ENCODE measurements at places on chromosomes 2 and 18.
A peak's percentile ranks its signal among the peaks of the same experiment; 100 is the strongest.

GRCh38 chr2:207881902-207882301, 112.2 kb upstream of the FZD5 start:
- DNase-seq, result no peak

DNA sequence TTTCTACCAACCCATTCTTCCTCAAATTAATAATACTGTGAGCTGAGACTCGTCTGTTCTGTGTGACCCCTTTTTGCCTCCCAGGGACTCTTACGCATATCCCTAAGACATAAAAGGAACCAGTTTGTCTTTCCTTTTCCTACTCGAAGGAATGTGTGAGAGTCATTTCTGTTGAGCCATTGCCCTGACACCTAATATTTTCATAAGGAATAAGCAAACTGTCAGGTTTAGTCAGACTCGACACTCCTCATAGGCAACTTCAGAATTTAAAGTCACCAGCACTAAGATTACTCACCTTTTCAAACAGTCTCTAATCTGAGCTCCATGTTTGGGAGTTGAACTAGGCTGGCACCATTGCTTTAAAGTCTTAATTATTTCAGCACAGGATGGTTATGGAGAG, 305.5 kb downstream of the IKZF2 start:
- peak; percentile 46 for DNase-seq

- no peak for DNase-seq
Measured at GRCh38 chr2:20141806-20142205, 83.1 kb downstream of the SDC1 start.

DNA sequence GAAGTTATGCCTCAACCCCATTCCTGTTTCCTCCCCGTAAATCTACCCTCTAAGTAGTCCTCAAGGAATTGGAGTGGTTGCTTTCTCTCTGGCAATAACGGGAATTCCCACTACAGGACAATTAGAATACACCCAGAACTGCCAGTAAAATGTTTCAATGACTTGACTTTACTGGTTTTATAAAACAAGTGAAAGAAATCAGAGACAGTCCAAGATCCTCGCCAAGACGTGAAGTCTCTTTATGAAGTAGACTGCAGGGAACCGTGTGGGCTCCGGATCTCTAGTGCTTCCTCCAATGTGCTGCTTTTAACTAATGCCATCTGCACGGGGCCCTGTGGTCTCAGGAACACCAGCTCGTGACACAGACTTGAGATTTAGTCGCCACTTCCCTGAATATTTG, 101.4 kb downstream of the CPO start:
- no peak for DNase-seq

DNA sequence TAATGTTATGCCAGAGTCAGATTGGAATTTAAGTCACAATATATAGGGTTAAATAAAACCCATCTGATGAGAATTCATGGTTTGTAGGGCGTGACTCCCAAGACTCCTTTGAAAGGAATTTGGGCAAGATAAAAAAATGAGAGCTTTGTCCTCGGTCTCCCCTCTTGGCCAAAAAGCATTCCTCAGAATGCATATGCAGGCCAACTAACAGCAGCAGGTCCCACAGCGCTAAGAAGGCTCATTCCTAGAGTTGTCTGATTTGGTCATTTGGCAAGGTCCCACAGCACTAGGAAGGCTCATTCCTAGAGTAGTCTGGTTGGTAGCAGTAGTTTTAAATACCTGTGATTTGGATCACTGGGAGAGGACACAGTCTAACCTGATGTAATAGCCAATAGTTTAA, 106.3 kb upstream of the B3GNT2 start:
- no peak for DNase-seq

GRCh38 chr2:69453475-69454129, 16.4 kb upstream of the NFU1 start:
- no peak for DNase-seq

DNA sequence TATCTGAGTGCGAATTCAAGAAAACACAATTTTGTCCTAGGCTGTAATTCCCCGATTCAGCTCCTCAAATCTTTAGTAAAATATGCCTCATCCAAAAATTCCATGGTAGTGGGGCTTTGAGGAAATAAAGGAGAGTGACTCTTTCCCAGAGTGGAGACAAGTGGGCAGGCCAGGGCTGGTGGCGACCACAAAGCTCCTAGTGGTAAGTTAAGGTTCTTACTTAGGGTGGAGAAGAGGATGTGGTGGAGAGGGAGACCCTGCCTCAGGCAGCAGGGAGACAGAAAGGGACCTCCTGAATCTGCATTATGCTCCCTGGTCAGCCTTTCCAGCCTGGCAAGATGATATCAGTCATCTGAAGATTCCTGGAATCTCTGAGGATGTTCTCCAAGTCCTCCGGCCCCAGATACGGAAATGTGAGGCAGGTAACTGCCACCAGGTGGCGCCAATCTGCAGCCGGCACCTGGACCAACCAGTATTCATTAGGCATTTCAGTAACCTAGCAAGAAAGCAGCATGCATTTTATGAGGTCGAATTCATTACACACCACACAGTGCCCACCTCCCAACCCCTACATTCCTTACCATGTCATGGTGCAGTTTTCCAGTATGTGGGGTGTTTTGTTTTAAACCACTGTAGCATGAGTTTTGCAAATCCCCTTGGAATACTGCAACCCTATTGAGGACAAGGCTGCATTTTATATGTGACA, 106.4 kb downstream of the POLE4 start:
- DNase-seq, result no peak

GRCh38 chr18:45402485-45403056, 212.7 kb upstream of the SLC14A2 start:
- no peak for DNase-seq

DNA sequence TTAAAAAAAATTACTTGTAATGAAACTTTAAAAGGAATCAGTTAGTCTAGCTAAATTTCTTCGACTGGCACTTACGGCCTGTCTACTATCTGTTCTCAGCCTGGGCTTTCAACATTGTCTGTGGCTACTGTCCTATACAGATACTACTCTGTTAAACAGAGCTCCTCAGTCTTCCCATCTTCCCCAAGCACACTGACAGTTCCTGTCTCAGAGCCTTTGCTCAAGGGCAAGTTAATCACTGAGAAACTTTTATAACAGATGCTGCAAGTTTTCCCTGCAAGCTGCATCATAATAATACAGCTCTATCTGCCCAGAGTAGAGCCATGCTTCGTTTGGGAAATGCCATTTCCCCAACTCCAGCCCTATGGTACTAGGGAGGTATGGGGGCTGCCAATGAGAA, 11.3 kb upstream of the YPEL5 start:
- DNase-seq, result no peak

DNA sequence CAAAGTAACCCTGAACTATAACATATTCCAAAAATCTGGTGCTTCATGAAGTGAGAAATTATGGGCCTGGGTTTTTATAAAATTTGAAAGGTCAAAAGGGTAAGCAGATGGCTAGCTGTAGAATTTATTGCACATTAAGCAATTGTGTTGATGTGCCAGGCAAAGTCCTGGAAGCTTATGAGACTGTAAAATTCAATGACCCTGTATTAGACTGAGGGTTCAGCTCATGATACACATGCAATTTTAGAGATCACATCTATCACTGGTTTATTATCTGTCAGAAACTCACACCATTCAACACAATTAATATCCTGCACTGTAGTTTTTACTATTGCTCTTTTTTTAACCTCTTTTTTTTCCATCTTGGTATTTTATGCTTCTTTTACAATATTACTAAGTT, 1162.6 kb upstream of the SLC39A10 start:
- DNase-seq, result no peak

- no peak for DNase-seq
Measured at GRCh38 chr2:208792766-208793165, 386.2 kb downstream of the PTH2R start.

GRCh38 chr2:14237902-14238301, 394.6 kb upstream of the LRATD1 start:
- DNase-seq, result no peak

DNA sequence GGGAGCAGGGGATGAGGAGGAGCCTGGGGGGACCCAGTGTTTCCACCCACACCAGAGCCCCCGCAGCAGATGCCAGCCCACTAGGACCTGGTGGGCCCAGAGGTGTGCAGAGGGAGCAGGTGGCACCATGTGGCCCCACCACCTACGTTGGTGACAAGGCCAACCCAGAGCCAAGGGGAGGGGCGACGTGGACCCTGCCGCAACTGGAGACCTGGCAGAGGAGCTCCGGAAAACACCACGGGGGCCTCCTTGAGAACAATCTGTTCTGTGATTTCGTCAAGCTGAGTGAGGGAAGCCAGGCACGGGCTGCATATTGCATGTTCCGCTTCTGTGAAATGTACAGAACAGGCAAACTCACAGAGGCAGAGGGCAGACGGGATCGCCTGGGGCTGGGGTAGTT, 49.1 kb upstream of the GPC1 start:
- DNase-seq, result no peak

- no peak for DNase-seq
Measured at GRCh38 chr2:172397148-172397834, 30.1 kb upstream of the ITGA6 start.

DNA sequence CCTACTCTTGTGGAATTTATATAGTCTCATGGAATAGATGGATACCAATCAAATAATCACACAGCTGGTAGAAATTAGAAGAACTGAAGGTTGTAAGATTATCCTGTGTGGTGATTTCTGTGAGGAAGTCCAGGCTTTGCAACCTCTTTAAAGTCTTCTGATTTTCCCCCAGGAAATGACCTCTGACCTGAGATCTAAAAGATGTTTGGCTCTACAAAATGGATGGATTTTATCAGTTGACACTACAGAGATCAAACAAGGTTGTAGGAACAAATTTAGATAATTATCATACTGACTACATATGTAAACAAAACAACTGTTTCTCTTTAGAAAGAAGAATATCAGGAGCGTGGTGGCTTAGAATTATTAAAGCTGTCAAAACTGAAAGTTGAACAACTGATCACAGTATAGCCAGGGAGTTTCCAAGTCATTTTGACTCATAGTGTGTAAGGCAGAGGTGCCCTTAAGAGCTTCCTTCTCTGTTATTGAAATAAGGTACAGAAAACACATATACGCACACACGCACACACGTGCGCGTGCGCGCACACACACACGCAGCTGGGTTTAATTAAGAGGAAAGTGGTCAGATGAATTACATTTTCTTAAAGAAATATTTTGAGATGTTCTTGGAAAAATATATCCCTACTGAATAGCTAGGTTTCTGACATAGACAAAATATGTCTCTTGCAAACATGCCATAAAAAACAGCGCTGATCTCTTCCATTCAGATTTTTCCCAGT, 35.5 kb upstream of the PELI1 start:
- DNase-seq, result no peak

GRCh38 chr18:8705238-8705960, at the start of gene MTCL1:
Gene MTCL1 (plus strand): TSS chr18:8705556. CDS start chr18:8705661, 105 bp downstream.
- no peak for DNase-seq

- peak; percentile 99 for DNase-seq
Measured at GRCh38 chr2:161030260-161031063, 129.8 kb upstream of the TANK start.

DNA sequence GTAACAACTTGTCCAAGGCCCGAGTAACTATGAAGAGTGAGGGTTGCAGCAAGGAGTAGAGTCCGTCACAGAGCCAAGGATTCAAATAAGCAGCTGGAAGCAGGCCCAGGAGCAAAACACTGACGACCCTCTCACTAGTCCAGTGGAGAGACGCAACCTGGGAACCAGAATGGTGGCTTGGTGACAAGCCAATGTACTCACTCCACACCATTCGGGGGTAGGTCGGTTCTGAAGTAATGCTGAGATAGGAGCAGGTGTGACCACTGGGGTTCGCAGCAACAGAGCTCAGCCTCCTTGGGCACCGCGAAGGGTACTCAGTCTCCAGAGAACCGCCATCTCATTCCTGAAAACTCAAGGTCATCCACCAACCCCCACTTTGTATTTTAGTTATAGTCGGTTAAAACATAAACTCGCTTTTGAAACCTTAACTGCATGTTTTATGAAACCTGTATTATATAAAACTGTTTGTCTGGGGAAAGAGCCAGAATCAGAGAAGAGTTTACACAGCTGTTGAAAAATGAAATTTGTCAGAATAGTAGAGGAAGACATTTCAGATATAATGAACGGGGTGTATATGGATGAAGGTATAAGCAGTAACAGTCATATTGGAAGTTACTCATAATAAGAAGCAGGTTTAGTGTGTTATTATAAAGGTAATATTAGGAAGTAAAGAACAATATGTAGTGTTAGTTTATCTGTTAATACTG, 8.6 kb downstream of the ANKRD62 start:
- DNase-seq, result no peak

- DNase-seq, result no peak
Measured at GRCh38 chr2:167404627-167405284, 516.5 kb downstream of the XIRP2 start.

- no peak for DNase-seq
Measured at GRCh38 chr18:49362431-49362830, 98.0 kb downstream of the DYM start.

DNA sequence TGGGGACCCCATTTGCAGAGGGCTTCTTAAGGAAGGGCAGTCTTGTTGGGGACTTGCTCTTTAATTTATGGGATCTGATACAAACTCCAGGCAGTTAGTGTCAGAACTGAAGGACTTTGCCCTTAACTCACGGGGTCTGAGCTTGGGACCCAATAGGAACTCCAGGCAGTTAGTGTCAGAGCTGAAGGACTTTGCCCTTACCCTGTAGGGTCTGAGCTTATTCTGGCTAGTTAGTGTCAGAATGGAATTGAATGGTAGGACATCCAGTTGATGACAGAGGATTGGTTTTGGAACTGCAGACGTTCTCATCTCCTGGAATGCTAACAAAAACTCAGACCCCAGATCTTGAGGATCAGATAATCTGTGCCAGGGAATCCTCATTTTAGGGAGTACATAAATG, 256.9 kb upstream of the COPS8 start:
- no peak for DNase-seq

DNA sequence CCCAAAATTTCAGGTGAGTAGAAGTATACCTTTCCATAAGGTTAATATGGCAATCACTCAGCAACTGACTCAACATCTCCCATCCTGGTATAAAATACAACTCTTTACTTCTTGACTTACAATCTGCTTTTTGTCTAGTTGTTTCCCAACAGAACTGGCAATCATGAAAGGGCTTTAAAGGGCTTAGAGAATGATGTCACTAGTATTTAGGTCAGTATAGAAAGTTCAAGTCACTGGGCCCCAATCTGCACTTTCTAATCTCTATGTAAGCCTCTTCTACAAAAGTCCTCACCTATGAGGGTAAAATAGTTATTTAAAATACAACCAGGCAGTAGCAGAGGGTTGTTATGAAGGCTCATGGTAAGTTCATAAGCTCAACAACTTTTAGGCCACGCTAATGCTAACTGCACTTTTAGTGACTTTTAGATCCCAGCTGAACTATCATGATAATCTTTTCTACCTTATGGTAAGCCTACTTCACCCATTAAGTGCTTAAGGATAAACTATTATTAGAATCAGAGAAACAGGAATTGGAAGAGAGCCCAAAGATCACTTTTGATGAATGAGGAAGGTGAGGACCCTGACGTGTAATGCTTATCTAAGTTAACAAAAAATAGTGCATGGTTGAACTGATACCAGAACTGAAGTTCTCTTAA, 79.6 kb downstream of the GORASP2 start:
- DNase-seq, result no peak

DNA sequence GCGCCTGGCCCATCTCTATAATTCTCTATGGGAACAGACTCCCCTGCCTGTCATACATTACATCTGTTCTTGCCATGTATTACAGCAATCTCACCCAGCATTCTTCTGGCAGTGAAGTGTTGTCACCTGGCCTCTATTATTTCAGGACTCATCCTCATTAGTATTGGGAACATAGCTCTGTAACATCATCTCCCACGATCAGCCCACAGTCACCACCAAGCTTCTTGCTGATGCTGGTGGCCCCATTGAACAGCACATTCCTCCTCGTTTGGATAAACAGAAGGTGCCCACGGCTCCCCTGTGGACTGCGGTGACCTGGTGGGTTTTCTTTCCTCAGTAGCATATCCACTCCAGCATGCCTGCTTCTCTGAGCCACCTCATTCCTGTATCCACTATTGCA, 21.5 kb downstream of the CHCHD5 start:
- no peak for DNase-seq
